HCT116 (cell line): ENCODE measurements at places on chromosomes 4 and X. TPM values are rescaled to one million over a fixed set of nuclear protein-coding genes. Genes with fewer than 3 reads are reported as not detected.

Gene MAGEA2
- 48.1 TPM for total RNA-seq

Gene SHROOM2
- 5.3 TPM for total RNA-seq

Gene SLC9A7
- 18.6 TPM for total RNA-seq

Gene IL21
- 0.12 TPM for total RNA-seq

Gene IQCM
- 0.20 TPM for total RNA-seq

Gene TLR10
- total RNA-seq: 0.30 TPM

Gene SERPINA7
- not detected for total RNA-seq

Gene KCTD8
- total RNA-seq: not detected

Gene SYTL5
- 0.20 TPM for total RNA-seq

Gene GAGE10
- not detected for total RNA-seq

Gene ZFP42
- 0.12 TPM for total RNA-seq

Gene MAGEA11
- total RNA-seq: not detected

Gene MAGEA8
- not detected for total RNA-seq

Gene TEX11
- 0.10 TPM for total RNA-seq

Gene DUX4
- total RNA-seq: not detected

Gene ENPEP
- 4.5 TPM for total RNA-seq

Gene NKX3-2
- 1.4 TPM for total RNA-seq

Gene NXF2
- not detected for total RNA-seq

Gene SPANXD
- not detected for total RNA-seq

Gene HSFX1
- 0.44 TPM for total RNA-seq

Gene BRS3
- not detected for total RNA-seq

Gene VGLL1
- total RNA-seq: not detected

Gene IBSP
- total RNA-seq: not detected

Gene MAML3
- 3.1 TPM for total RNA-seq

Gene LGI2
- not detected for total RNA-seq

Gene FAM9B
- total RNA-seq: not detected

Gene PRRG1
- 16.0 TPM for total RNA-seq

Gene GUCY1B1
- total RNA-seq: not detected

Gene SSX4
- not detected for total RNA-seq

Gene CENPVL3
- total RNA-seq: not detected

Gene MAGEB10
- not detected for total RNA-seq

Gene MAGEA6
- total RNA-seq: 0.57 TPM

Gene ITM2A
- total RNA-seq: not detected

Gene MAGEA10
- total RNA-seq: not detected

Gene MAPK10
- 0.52 TPM for total RNA-seq

Gene RPS6KA6
- not detected for total RNA-seq

Gene PDZD4
- 0.30 TPM for total RNA-seq

Gene BOD1L1
- 22.4 TPM for total RNA-seq

Gene DDIT4L
- total RNA-seq: 7.0 TPM

Gene GC
- total RNA-seq: 1.8 TPM

Gene YY2
- total RNA-seq: 2.7 TPM

Gene KLHL34
- not detected for total RNA-seq

Gene DCAF4L1
- 0.39 TPM for total RNA-seq

Gene GRPR
- 0.15 TPM for total RNA-seq

Gene SLC4A4
- 0.30 TPM for total RNA-seq

Gene CYBB
- 0.59 TPM for total RNA-seq

Gene HSFX2
- not detected for total RNA-seq

Gene TENT5D
- not detected for total RNA-seq

Gene FAM9C
- total RNA-seq: not detected

Gene TEX13C
- total RNA-seq: not detected

Gene GCNA
- total RNA-seq: 0.98 TPM

Gene HTN3
- total RNA-seq: not detected

Gene DGKQ
- total RNA-seq: 22.0 TPM

Gene GAGE12J
- not detected for total RNA-seq
